ENCODE measurements at places on chromosomes 5 and 9.
A peak's percentile ranks its signal among the peaks of the same experiment; 100 is the strongest.

- ATAC-seq: no peak
These were observed 55.0 kb downstream of the MEF2C start for GRCh38 chr5:88827997-88828396.

DNA sequence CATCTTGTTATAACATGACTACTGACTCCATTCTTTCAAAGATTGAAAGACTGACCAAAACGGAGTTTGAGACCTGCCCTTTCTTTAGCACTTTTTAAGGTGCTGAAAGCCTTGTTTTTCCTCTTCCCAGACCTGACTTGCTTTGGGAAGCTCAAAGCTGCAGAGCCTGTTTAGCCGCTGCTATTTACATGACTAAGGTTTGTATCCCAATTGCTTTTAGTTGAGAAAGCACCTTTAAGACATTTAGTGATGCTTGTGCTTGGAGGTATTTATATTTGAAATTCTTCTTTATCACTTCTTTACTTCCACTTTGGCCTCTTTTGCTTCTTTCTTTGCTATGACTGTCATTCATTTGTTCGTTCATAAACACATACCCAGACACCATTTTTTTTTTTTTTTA, 182.6 kb upstream of the ELL2 start:
- ATAC-seq: peak; percentile 63

- ATAC-seq: no peak
These were observed 32.5 kb downstream of the GLT6D1 start for GRCh38 chr9:135606885-135607259.

DNA sequence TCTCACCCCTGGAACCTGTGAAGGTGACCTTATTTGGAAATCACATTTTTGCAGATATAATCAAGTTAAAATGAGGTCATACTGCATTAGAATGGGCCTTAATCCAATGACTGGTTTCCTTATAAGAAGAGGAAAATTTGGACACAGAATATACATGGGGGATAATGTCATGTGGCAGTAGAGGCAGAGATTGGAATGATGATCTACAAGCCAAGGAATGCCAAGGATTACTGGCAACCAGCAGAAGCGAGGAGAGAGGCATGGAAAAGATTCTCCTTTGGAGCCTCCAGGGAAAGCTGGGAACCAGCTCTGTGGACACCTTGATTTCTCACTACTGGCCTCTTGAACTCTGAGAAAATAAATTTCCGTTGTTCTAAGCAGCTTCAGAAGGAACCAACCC, 20.2 kb upstream of the CEP78 start:
- ATAC-seq: no peak

GRCh38 chr5:89137148-89137547, 254.2 kb upstream of the MEF2C start:
- no peak for ATAC-seq

DNA sequence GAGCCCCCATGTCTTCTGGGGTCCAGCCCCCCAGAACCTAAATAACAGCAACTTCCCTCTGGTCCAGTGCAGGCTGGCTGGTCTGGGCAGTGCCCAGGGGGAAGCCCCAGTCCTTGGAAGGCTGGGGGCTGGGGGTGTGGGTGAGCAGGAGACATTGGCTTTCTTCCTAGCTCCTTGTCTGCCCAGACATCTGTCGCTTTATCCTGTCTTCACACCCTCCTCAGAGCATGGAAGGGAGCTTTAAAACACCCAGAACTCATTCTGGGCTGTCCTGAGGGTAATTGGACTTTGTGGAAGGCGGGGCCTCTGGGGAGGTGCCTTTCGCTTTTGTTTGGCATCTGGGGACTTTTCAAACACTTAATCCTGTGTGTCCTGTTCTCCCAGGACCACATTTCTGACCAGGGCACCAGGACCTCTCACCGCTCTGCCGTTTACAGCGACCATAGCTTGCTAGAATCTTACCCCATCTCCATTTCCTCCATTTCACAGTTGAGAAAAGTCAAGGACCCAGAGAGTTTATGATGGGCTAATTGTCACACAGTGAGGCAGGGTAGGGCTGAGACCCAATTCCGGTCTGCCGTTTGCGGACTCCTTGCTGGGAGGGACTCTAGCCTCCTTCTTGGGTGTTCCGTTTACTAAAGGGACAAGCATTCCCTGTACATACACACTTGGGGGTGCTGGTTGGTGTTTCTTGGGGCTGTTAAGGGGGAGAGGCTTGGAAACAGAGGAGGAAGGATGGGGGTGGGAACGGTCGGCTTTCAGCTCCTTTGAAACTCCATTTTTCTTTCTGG, 1.1 kb downstream of the GSN start:
- peak; percentile 11 for ATAC-seq

DNA sequence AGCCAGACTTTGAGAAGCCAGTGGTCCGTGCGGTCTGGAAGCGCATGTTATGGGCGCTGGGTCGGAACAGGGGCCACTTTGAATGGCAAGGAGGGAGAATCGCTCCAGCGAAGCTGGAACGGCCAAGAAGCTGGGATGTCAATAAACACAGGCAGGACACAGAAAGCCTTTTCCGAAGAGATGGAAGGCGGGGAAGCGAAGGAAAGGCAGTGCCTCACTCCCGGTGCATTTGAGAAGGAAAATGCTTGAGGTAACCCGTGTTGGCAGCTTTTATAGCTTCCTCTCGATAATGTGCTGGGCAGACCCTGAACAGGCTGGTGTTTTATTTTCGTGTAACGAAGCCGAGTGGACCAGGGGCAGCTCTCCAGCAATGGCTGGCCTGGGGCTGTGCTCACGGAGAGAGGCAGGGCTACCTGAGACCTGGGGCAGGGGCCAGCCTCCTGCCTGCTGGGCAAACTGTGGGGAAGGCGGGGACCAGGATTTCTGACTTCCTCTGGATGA, 84.2 kb upstream of the SPRY4 start:
- no peak for ATAC-seq

- ATAC-seq: no peak
These were observed 296.0 kb downstream of the SPOCK1 start for GRCh38 chr5:137203011-137203632.

- peak; percentile 77 for ATAC-seq
These were observed 17.4 kb upstream of the ADRB2 start for GRCh38 chr5:148808864-148809642.

- peak; percentile 14 for ATAC-seq
These were observed 61.3 kb upstream of the LRRTM2 start for GRCh38 chr5:138936225-138936967.

DNA sequence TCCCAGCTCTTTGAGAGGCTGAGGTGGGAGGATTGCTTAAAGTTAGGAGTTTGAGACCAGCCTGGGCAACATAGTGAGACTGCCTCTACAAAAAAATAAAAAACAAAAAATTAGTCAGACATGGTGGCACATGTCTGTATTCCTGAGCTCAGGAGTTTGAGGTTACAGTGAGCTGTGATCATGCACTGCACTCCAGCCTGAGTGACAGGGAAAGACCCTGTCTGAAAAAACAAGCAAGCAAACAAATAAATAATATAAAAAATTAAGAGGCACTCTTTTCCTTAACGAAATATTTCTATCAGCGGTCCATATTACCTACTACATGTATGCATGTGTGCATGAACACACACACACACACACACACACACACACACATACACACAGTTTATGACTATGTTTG, 20.9 kb upstream of the FOCAD start:
- no peak for ATAC-seq

GRCh38 chr5:75734913-75735789, 17.9 kb upstream of the POC5 start:
- ATAC-seq: peak; percentile 50
